ENCODE measurements at places on chromosomes 13 and 19.

GRCh38 chr19:46133777-46134241 lies 9.3 kb upstream of the IGFL3 start:
- no peak for DNase-seq

- DNase-seq = no peak
Observed at GRCh38 chr13:50991579-50992521, 82.3 kb downstream of the RNASEH2B start.

- peak; percentile 77 for DNase-seq
Observed at GRCh38 chr13:77860507-77860981, 58.1 kb downstream of the EDNRB start.

- DNase-seq = no peak
Observed at GRCh38 chr13:21557995-21558394, 46.0 kb downstream of the MICU2 start.

GRCh38 chr13:76638181-76638580 lies 248.0 kb downstream of the KCTD12 start:
- DNase-seq = no peak

DNA sequence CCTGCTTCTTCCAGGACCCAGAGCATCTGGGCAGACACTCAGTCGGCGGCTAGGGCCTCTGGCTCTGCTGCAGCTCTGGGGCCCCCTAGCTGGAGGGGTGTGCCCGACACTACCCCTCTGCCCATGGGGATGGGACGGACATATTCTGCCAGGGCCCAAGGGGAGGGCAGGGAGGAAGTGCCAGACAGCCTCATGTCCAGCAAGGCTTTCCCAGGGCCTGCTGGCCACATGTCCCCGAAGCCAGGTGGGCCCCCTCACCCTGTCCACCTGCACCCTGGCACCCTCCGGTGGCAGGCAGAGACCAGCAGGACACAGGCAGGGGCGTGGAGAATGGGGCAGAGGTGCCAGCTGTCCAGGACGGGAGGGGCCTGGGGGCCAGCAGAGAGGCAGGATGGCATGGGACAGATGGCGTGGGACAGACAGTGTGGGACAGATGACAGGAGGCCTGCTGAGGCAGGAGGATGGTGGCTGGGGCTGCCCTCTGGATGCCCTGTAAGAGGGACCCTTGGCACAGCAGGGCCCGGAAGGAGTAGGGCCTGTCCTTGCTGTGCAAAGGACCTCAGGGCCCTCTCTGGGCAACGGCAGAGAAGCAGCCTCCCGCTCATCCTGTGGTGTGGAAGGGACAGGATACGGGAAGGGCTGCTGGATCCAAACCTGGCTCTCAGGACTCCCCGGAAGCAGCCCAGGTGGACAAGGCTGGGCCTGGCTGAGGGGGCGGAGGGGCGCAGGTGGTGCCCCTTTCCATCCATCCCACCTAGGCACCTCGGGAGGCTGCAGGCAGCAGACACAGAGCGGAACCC lies 29.1 kb downstream of the CEBPG start:
- DNase-seq = no peak

GRCh38 chr19:3642987-3643673 lies 16.5 kb upstream of the CACTIN start:
- DNase-seq = no peak

DNA sequence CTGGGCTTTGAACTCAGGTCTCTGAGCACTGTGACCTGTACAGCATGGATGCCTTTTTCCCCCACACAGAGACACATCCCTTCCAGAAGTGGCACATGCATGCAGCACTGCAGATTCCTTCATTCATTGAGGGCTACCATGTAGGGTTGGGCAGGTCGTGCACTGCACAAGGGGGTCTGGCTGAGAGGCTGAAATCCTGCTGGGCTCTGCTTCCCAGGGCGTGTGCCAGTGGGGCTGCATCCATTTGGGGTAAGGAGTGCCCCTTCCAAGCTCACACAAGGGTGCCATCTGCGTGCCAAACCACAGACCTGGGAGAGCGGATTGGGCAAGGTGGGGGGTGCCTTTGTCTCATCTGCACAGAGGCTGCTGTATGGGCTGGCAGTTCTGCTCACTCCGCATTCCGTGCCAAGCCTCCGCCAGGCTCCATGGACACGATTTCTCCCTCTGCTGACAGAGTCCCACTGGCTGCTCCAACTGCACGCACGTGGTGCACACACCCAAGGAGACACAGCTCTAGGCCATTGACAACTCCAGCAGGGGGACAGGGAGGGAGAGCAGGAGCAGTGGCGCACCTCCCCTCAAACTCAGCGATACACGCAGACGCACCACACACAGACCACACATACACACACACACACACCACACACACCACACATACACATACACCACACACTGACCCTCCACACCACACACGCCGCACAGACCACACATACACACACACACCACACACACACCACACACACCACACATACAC lies 4.5 kb upstream of the SHISA7 start:
- DNase-seq = no peak

DNA sequence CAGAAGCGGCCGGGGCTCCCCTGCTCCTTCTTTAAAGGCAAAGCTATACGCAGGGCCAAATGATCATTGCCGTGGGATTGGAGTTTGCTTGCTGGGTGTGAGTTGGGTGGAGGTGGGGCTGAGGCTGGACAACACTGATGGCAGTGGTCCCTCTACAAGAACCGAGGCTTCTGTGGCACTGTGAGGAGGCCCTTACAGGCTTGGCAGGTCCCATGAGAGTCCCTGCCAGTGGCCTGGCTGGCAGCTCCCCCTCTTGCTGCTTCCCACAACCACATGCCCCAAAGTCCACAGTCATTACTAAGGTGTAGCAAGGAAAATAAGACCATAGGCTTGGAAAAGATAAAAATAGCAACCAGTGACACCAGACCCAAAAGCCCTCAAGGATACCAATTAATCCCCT lies 98.4 kb downstream of the ANKRD10 start:
- no peak for DNase-seq

GRCh38 chr19:46606019-46606418 lies 4.9 kb downstream of the CALM3 start:
- DNase-seq = no peak

DNA sequence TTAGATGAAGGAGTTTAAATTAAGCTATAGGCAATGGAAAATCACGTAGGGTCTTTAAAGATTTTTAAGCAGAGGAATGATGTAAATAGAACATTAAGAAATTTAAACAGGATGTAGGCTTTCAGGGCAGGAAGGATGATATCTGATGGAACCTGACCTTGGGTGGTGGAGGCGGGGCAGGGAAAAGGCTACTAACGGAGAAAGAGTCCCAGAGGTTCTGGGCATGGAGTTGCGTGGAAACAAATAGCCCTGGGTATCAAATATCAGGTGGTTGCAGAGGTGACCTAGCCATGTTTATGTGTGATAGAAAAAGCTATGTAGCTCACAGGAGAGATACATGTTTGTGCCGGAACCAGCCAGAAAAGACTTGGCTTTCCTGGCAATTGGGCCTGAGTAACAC lies 7.8 kb upstream of the CDK8 start:
- no peak for DNase-seq

DNA sequence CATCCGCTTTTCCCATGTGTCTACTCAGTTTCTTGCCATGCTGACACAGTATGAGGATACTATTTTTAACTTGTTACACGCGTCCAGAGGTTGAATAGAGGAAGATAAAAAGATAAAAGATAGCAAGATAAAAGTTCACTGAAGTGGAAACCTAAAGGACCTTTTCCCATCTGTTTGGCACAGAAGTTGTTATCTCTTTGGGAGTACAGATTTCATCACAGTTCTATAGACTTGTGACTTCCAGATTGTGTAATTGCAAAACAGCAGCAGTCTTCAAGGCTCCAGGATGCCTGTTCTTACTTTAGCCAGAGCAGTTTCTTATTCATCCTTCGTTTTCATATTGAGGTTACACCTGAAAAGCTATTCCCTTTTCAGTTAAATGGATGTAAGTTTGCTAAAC lies 369.2 kb downstream of the GPC5 start:
- no peak for DNase-seq

- no peak for DNase-seq
Observed at GRCh38 chr13:100800283-100800875, 125.8 kb upstream of the TMTC4 start.

GRCh38 chr19:57506163-57506562 lies 6.4 kb downstream of the ZNF773 start:
- no peak for DNase-seq

GRCh38 chr13:102814025-102814607 lies 15.2 kb downstream of the BIVM start:
- DNase-seq = no peak

DNA sequence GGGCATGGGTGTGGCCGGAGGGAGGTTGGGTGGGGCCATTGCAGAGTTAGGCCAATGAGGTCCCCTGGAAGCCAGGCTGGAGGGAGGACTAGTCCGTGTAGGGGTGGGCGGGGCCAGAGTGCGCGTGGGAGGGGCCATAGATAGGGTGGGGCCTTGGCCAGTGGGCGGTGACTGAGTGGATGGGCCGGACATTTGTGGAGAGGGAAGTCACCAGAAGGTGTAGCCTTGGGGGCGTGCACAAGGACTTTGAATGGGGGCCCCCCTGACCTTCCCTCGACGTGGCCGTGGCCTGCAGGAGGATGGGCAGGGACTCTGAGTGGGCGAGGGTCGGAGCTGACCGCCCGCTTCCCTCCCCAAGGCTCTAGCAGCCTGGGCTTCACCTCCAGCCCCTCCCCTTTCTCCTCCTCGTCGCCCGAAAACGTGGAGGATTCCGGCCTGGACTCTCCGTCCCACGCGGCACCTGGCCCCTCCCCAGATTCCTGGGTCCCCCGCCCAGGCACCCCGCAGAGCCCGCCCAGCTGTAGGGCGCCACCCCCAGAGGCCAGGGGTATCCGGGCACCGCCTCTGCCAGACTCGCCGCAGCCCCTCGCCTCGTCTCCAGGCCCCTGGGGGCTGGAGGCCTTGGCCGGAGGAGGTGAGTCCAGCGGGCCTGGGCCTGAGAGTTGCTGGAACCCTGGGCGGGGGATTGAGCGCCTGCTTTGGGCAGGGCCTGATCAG lies 16.5 kb upstream of the B3GNT3 start:
- DNase-seq = no peak

DNA sequence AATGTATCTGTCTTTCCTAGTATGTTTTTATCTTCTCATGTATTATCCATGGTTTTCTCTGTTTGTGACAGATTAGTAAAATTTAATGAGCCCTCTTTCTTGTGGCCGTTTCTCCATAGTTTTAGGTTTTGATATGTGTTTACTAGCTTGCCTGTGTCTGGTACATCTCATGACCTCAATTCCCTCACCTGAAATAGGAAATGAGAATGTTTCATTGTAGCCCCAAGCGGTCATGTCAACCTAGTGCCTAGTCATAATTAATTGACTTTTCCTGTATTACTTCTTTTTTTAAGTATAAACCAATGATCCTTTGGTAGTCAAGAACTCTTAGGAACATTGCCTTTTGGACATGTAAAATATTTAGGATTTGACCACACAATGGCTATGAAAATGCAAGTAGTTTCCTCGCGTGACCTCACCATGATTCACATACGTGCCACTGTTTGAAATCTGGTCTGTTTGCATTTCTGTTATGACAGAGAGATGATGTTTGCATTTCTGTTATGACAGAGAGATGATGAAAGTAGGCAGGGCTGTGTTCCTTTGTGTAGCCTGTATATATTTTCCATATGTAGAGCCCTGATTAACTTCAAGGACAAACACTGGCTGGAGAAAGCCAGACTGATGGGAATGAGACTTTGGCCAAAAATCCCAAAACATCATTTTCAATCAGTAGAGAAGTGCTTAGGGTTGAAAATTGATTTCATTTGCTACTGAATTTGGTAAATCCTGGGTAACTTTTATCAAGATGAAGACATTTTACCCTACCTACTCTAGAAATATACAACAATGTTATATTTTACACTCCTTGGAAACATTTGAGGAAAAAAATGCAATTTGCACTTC lies 104.8 kb downstream of the TNFRSF19 start:
- DNase-seq = peak; percentile 92

DNA sequence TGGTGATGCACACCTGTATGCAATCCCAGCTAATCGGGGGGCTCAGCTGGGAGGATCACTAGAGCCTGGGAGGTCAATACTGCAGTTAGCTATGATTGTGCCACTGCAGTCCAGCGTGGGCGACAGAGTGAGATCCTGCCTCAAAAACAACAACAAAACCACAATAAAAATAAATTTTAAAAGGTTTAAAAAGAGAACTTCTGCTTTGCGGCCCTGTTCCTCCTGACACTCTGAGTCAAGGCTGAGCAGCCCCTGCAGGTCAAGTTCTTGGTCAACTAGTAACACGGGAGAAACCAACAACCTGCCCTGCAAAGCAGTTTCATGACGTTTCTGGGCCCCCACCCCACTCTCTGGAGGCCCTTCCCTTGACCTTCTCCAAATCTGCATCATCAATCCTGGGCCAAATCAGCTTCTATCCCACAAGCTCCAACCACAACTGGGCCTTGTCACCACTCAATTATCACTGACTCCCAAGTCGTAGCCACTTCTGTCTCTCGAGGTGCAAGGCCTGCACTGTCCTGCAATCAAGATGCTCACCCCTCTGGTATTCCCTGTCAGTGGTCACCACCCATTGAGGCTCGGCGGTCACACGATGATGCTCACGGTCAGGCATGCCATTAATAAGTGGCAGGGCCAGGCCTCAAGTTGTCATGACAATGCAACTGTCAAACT lies 7.5 kb downstream of the ELAVL1 start:
- no peak for DNase-seq

DNA sequence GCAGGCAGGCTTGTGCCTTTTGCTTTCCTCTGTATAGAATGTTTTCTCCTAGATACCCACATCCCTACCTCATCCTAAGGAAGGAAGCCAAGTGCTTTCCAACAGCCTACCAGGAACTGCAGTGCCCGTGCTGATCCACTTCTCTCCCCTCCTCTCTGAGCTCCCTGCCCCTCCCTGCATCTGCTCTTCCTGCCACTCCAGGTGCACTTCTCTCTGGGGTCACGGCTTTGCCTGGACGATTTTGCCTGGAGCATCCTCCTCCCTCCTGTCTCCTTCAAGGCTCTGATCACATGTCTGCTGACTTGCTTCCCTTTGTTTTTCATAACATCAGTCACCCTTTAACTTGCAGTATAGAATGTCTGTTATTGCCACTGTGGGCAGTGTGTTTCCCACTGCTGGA lies 34.7 kb upstream of the IRS2 start:
- no peak for DNase-seq

- no peak for DNase-seq
Observed at GRCh38 chr13:113877149-113877990, 13.5 kb upstream of the GAS6 start.

DNA sequence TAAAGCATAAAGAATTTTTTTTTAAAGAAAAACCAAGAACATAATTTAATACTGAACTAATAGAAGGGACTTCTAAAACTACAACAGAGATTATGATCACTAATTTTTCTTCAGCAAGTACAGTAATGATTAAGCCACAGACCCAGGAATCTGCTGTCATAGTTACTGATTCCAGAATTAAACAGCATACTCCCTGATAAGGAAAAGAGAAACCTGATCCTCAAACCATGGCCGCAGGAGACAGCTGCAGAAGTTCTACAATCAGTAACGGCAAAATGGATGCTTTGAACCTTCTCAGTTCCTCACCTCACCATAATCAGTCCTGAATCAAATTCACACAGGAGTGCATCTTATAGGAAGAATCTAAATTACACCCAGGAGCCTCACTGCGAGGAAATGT lies 939.0 kb upstream of the SLITRK1 start:
- DNase-seq = no peak

GRCh38 chr13:64871742-64872141 lies 2358.4 kb downstream of the PCDH9 start:
- DNase-seq = no peak

- DNase-seq = no peak
Observed at GRCh38 chr19:18191640-18192062, 1.4 kb upstream of the MPV17L2 start.

- DNase-seq = no peak
Observed at GRCh38 chr19:13262450-13262849, 112.2 kb downstream of the IER2 start.

- no peak for DNase-seq
Observed at GRCh38 chr19:39816287-39817048, 17.5 kb downstream of the DYRK1B start.

- DNase-seq = no peak
Observed at GRCh38 chr13:34346626-34347025, 528.7 kb downstream of the RFC3 start.

Data from AG04450 (cell line).